ENCODE measurements at places on chromosomes 7 and 10.
A peak's percentile ranks its signal among the peaks of the same experiment; 100 is the strongest.

DNA sequence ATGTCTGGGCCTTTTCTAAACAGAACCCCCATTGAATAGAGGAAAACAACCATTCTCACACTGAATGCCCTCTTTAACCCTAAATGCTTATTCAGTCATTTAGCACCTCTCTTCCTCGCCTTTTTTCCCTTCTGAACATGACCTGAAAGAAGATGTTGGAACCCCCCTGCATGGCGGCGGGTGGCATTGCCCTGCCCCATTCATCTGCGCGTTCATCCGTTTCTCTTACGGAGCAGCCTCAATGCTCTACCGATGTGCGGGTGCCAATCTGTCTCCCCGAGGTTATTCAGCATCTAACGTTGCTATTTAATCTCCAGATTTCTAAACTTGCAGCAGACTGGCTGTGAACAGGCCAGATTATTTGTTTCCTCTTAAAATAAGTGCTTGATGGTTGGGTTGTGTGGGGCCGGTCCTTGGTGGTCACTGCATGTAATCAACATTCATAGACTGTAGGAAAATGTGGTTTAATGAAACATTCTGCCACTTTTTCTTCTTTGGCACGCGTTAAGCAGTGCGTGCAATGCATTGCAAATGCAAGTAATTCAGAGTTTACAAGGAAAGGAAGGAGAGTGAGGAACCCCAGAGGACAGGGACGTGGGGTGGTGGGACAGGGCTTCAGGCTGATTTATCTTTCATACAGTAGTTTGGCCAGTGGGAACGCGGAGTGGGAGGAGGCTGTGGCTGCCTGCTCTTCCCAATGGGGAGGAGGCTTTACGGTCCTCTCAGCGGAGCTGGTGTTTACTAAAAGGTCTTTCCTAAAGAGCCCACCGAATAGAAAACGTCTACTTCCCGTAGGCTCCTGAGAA is 286.7 kb downstream of the DPP6 start:
- DNase-seq: no peak

DNA sequence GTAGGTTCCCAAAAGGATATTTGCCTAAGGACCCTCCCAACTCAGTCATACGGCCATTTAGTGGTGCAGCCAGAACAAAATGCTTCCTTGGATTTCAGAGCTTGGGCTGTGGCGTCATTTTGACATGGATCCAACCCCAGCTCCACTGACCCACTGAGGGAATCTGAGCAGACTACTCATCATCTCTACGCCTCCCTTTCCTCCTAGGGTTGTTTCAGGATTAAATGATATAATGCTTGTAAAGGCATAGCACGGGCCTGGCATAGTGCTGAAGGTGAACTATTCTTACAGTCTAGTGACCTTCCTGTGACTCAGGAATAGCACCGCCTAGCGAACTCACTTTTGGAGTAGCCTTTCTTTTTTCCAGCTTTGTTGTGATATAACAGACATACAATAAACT is 70.3 kb upstream of the LOXL4 start:
- DNase-seq: peak; percentile 67

DNA sequence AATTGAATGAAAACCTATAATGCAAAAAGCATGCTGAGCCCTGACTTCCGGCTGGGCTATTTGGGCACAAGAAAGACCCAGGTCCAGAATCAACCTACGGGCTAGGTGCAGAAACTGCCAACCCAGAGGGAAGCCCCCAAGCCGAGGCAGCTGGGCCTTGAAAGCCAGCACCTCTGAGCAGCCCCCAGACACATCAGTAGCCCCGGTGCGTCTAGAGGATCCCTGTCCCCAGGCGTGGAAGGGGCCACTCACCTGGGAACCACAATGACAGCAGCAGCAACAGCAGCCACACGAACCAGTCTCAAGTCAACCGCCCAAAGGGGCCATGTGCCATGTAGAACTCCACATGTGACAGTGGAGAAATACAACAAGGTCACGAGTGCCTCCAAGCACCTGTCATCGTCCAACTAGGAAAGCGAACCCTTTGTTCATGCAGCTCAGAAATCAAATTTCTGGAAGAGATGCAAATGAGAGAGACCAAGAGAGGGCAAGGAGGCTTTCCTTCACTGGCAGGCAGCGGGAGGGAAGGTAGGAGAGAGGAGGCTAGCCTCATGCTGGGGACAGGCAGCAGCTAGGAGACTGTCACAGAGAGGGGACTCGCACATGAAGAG is 57.5 kb upstream of the CHST15 start:
- DNase-seq: peak; percentile 13

DNA sequence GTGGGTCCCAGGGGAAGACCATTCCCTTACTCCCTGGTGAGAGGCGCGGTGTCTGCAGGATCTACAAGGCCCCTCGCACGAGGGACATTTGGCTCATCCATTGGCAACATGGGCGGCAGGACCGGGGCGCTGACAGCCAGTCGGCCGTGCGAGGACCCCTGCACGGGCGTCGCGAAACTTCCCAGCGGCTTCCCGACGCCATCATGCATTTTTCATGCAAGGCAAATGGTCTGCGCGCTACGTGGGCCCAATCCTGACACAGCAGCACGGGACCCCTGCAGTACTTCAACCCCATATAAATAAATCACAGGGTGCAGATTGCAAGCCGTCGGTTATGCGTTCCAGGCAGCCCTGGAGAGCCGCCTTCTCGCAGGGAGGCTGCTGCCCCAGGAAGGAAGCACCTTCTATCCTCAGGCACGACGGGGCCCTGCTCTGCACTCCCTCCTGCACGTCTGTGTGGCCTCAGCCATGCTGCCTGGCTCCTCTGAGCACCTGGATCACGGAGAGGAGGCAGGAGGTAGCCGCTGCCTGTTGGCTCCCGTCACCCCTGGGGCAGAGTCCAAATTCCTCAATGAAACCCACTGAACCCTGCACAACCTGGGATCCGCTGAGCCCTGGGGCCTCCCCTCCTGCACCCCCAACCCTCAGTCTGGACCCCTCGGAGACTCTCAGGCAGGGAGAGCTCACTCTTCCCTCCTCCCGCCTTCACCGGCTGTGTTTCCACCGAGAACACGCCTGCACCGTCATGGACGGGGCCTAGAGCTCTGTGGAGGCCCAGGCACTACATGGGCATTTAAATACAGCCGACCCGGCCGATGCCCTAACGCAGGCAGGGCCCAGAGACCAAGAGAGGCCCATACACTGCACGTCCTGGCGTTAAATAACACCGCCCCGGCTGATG is 90.5 kb downstream of the PDGFA start:
- no peak for DNase-seq

DNA sequence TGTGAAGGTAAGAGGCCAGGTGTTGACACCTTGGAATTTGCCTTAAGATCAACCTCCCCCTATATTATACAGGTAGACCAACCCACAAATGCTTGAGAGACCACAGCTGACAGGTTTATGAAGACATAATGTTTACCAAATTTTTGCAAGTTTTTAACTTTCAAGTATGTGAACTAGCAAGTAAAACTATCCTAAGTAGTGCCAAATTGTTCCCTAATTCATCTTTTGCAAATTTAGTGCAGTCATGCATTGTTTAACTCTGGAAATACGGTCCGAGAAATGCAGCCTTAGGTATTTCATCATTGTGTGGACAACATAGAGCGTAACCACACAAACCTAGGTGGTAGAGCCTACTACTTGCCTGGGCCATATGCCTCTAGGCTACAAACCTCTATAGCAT is 10.7 kb downstream of the UPP1 start:
- DNase-seq: no peak

DNA sequence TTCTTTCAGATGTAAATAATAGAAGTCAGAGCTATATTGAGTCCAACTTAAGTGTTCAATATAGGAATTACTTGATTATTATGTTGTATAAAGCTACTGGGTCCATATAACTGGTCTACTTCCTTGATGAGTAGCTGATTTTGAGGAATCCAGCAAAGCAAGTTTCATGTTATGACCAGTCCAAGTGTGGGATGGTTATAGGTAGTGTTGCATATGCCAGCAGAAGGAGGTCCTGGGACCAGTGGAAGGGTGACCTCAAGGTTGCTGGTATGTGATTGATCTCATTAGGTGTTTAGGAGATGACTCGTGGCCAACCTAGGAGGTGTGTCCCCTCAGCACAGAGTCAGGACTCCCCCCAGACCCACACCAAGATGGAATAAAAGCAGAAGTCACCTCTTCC is 551.5 kb downstream of the KCNMA1 start:
- no peak for DNase-seq

DNA sequence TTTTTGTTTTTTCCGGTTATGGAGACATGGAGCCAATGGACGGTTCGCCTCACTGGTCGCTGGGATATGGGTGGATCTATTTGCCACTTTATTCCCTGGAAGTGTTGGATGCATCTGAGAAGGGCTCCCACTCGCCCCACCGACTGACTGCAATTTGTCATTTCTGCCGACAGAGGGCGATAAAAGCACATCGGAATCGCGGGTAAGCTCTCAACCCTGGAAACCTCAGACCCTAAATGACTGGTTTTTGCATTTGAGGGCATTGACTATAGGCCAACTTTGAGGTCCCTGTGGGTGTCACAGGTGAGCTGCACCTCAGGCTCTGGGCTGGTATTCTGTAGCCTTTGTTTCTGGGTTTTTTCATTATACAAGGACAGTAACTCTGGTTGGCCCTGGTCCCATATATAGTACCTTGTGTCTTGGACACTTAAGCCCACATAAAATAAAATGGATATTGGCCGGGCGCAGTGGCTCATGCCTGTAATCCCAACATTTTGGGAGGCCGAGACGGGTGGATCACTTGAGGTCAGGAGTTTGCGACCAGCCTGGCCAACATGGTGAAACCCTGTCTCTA is 11.9 kb upstream of the OPALIN start:
- peak; percentile 41 for DNase-seq

DNA sequence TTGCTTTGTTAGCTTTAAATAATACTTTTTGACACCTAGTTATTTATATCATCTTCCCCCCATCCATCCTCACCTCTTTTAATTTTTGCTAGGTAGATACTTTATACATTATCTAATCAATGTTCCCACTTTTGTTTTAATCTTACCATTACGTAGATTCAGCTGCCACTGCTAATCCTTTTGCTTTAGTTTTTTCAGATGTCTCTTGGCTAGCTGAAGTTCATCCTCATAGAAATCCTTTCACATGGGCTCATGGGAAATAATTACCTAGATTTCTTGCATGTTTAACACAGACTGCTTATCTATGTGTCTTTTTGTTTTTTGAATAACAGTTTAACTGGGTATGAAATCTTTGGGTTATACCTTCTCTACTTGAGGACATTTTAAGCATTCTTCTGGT is 60.1 kb downstream of the ZNRF2 start:
- no peak for DNase-seq

GRCh38 chr7:70384024-70384423 is 747.9 kb upstream of the GALNT17 start:
- DNase-seq: no peak

- DNase-seq: peak; percentile 88
Measured at GRCh38 chr10:68598978-68599770, 39.0 kb downstream of the TET1 start.

GRCh38 chr7:7912937-7913336 is 55.7 kb upstream of the GLCCI1 start:
- no peak for DNase-seq

DNA sequence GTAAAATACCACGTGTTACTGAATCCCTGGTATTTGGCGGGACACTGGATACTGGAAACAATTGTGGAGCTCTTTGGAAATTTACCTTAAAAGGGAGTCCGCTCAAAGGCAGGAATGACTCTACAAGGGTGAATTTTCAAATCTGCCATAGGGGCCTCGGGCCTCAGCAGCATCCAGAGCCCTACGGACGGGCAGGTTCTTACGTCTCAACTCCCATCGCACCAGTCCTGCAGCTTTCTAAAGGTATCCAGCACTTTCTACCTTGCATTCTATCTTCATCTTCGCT is 248 bp downstream of the PSPH start:
- no peak for DNase-seq

DNA sequence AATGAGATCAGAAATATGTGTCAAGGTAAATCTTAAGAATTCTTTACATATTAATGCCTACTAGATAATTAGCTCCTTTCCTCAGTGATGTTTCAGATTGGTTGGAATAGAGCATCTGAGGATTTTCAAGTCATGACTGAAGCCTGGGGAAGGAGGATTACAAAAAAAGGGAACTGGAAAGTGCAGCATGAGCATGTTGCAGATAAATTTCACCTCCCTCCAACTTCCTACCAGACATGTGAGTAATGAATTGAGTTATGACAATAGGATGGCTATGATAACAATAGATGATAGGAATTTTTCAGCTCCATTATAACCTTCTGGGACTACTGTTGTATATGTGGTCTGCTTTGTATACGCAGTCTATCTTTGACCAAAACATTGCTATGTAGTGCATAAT is 104.2 kb upstream of the RAB18 start:
- DNase-seq: no peak

- no peak for DNase-seq
Measured at GRCh38 chr10:111410740-111411139, 333.9 kb downstream of the ADRA2A start.

GRCh38 chr7:134298902-134299683 is 17.6 kb downstream of the SLC35B4 start:
- no peak for DNase-seq

- no peak for DNase-seq
Measured at GRCh38 chr7:143376396-143376795, 4.7 kb upstream of the ZYX start.
